Spleen (tissue), 13 donors: ENCODE measurements at places on chromosomes 3 and 15.

DNA sequence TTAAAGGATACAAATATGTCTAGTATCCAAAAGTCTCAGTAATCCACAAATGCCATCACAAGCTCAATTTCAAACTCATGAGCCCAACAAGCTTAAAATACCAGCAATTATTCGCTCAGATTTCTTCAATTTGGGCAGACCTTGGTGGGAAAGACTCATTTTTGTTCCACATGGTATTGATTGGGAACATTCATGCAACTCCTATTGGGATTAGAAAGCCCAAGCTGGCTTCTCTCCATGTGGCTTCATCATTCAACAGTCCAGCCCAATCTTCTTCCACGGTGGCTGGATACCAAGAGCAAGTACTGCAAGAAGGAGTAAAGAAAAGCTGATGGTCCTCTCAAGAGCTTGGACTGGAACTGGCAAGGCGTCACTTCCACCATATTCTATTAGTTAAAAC is 66.3 kb downstream of the STRIT1 start:
- DNase-seq = no peak

DNA sequence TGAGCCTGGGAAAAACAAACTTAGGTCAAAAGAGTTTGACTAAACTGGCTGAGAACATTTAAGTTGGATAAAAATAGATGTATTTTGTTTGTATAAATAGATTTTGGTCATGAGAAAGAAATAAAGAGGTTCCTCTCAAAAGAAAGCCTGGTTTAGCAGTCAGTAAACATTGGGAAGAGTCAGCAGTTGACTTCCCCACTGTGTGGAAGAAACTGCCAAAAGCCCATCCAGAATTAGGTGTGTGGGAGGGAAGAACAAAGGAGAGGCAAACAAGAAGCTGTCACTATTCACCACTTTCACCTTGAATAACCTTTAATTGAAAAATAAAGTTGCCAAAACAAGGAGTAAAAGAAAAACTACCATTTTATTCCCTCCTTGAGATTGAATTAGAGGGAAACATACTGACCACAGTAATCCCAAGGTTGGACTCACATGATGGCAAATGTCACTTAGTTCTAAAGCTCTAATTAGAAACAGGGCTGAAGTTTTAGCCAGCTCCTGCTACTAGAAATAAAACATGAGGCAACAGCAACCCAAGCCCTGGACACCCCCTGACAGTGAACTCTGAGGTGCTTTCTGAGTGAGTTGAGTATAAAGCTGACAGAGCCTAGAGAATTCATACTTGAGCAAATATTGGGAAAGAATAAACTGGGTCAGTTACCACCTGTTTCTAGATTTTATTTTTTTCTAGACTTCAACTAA is 139.3 kb downstream of the SERPINI1 start:
- DNase-seq = no peak

- DNase-seq = no peak
Measured at GRCh38 chr3:24042174-24043059, 97.3 kb downstream of the NR1D2 start.

GRCh38 chr3:88732186-88732585 is 375.2 kb upstream of the EPHA3 start:
- DNase-seq = no peak

DNA sequence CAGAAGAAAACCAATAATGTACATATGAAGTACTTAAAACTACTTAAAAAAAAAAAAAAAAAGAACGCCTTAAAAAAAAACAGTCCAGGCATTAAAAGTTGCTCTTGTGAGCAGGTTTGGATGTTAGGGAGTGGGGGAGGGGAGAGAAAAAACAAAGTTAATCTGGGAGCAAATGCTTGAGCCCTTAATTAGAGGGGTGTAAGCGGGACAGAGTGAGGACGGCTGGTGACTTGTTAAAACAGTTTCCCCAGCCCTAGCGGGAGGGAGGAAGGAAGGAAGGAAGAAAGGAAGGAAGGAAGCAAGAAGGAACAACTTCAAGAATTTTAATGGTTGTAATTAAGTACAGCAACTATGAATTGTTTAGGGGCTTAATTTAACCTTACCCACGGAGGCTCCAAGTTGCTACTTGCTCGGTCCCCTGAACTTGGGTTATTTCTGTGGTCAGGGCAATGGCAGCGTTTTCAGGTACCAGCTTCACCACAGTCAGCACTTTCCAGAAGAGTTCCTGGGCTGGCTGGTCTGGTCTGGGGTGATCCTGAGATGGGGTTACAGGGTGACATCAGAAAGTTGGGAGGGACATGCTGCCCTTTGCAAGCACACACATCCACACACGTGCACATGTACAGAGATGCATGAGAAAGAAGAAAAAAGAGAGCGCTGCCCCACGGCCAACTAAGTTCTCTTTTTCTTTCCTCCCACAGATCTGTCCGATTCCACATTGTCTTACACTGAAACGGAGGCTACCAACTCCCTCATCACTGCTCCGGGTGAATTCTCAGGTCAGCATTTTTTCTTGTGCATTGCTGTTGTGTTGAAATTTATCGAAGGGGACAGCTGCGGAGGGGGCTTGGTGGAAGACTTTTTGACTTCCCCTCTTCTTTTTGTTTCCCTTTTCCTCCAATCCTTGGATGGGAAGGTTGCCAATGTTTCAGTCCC is 14.0 kb downstream of the SMAD6 start:
- peak; percentile 29 for DNase-seq
